ENCODE measurements at places on chromosomes 6 and 20.

DNA sequence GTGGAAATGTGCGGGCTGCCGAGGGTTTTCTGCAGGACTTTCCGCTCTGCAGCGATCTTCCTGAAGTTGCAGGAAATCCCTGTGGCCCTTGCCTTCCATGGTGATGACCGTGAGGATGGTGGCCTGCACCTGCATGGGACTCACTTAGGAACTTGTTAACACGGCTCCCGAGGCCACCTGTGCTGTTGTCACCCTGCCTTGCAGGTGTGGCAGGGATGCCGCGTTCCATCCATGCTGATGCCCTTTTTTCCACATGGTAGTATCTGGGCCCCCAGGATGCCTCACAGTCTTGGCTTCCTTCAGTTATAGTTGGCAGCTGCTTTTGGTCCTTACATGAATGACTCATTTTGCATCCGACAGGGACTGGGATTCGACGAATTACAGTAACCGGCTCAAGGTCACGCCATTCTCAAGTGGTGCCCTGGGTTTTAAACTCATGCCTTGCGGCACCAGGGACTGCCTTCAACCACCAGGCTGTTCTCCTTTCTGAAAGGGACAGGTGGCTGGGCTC, 37.2 kb downstream of the SYNJ2 start:
- no peak for DNase-seq

DNA sequence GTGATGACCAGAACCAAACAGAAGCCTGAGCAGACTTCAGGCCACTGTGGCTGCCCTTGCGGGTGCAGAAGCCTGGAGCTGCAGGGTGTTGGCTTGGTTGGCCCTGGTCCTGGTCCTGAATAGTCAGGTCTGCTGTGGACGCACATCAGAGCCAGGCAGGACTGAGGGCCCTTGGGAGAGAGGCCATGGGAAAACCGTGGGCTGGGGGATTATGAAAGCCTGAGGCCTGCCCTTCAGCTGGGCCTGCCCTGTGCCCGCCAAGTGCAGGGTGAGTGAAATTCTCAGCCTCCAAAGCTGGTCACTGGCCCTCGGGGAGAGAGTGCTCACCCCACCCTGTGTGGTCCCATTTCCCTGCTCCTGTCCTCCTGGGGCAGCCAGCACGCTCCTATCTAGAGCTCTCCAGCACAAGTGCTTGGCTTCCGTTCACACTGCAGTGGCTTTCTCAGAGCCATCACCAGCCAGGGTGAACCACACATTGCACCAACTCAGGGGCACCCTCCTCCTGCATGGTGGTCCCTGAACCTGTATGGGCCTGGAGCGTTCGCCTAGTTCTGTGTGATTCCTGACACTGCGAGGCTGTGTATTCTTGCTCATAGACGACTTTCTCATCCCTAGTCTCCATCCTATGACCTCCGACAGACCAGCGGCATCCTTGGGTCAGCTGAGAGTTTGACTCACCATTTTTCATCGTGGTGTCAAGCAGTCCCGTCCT, 146.1 kb downstream of the TTLL2 start:
- DNase-seq, result no peak

GRCh38 chr6:22949967-22950366, 380.6 kb downstream of the HDGFL1 start:
- no peak for DNase-seq

DNA sequence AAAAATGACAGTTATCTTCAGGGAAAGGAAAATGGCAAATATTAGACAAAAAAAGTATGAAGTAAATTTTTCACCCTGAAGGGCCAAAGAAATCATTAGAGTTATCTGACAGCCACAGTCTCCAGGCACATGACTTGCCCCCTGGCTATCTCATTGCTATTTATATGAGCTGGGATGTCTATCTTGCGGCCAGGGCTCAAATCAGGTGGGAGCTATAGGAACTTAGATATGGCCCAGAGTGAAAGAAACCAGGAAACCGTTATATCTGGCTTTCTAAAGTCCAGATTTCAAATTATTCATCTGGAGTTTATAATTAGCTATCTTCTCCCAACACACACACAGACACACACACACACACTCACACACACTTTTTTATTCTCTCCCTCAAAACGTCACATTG, 135.3 kb upstream of the EEF1E1 start:
- no peak for DNase-seq

- DNase-seq, result no peak
Measured at GRCh38 chr6:45156075-45156474, 172.1 kb upstream of the RUNX2 start.

DNA sequence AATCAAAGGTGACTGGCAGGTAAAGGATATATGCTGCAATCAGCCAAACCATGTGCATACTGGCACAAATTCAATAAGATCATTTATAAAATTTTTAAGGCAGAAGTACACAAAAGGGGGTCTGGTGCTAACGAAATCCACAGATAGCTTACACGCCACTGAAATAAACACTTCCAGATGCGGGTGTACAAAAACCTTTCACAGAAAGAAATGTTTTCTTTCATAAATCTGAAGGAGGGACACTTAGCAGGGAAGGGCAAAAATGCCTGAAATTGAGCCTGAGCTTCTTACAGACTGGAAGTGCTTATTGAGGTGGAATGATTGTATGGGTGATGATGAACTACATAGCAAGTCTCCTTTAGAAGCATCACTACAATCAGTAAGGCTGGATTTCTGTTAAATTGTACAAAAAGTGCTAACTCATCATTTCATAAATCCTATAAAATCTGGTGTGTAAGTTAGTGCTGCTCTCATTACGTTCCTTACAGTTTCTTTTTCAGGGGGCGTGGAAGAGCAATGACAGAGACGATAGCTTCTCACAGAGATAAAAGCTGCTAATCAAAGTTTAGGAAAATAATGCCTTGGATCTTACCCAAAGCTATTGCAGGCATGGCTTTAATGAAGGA, 409.3 kb upstream of the RUNX2 start:
- DNase-seq, result no peak

DNA sequence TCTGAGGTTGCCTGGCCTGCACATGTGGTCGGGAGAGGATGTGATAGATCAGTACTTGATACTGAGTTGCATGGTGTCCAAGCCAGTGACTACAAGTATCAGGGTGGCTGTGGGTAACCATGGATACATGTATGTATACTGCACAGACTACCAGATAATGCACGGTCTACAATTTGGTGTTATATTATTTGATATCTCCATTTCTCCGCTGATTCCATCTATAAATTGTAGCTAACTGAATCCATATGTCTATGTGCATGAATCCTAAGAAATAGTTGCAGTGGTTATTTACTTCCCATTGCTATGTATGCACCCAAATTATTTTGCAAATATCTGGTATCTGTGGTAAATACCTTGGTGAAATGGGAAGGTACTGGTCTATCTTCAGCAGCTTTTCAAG, 83.8 kb upstream of the KIF25 start:
- no peak for DNase-seq

All from left colon (tissue), 2 donors.